ENCODE measurements at places on chromosomes 12 and 14.
A peak's percentile ranks its signal among the peaks of the same experiment; 100 is the strongest.

DNA sequence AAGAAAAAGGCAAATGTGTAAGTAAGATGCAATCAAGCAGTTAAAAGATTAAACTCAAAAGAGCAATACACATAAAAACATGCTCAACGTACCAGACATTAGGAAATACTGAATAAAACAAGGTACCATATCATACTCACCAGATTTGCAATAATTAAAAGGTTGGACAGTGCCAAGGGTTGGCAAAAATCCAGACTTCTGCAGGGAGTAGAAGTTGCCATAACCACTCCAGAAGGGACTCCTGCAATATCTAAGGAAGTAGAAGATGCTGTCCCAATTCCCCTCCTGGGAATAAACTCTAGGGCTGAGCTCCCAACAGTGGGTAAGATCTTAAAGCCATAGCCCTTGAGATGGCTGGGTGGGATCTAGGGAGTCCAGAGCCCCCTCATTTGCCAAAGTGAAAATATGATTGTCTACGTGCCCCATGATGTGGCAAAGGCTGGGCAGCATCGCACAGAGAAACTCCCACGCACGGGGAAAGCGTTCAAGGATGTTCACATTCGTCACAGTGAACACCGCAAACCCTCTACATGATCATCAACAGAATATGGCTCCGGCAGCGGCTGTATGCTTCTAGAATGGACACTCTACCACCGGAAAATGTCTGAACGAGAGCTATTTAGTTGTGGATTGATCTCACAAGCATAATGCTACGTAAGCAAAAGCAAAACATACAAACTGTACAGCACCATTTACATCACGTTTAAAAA lies 12.3 kb downstream of the KCTD10 start:
- DNase-seq: no peak

- no peak for DNase-seq
Observed at GRCh38 chr14:92513966-92514843, 624 bp downstream of the RIN3 start.

GRCh38 chr12:110111476-110112334 lies 12.5 kb upstream of the IFT81 start:
- DNase-seq: no peak

DNA sequence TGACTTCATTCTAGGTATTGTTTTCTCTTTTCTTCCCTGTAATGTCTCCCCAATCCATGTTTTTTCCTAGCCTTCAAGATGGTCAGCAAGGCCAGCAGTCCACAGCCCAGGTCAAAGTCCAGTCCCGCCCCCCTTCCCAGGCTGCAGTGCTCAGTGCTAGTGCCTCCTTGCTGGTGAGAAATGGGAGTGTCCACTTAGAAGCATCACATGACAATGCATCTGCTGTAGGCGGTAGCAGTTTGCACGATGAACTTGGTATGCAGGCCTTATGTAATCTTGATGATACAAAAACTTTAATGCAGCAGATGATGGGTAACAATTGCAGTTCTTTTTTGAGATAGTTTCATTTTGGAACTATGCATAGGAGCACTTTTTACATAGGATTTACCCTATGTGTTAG lies 88.4 kb downstream of the PCNX1 start:
- no peak for DNase-seq

DNA sequence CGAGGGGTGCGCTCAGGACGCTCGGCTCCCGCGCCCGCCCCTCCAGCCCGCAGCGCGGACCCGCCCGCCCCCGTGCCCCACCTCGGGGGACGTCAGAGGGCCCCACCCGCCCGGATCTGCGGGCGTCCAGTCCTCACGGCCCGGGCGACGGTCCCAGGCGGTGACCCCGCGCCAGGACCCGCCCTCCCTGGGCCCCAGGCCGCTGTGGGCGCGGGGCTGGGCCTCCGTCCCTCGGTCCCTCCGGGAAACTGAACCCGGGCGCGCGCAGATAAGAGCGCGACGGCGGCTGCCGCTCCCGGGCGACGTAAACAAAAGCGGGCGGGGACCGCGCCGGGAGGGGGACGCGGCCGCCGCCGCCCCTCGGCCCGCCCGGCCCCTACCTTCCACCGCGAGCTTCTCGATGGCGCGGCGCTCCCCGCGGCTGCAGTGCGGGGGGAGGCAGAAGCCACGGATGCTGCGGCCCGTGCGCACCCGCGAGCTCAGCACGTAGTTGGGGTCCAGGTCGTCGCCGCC lies 1.1 kb downstream of the CKB start:
- DNase-seq: no peak

GRCh38 chr12:69274861-69275260 lies 35.5 kb downstream of the CPSF6 start:
- no peak for DNase-seq

GRCh38 chr12:90611048-90611447 lies 343.9 kb downstream of the CCER1 start:
- no peak for DNase-seq

GRCh38 chr12:46395388-46395787 lies 22.8 kb upstream of the SLC38A2 start:
- no peak for DNase-seq

- no peak for DNase-seq
Observed at GRCh38 chr12:78666584-78666983, 198.0 kb upstream of the SYT1 start.

GRCh38 chr12:104626069-104626837 lies 169.5 kb downstream of the CHST11 start:
- DNase-seq: no peak

- DNase-seq: peak; percentile 22
Observed at GRCh38 chr12:45049912-45050750, 768 bp downstream of the DBX2 start.

DNA sequence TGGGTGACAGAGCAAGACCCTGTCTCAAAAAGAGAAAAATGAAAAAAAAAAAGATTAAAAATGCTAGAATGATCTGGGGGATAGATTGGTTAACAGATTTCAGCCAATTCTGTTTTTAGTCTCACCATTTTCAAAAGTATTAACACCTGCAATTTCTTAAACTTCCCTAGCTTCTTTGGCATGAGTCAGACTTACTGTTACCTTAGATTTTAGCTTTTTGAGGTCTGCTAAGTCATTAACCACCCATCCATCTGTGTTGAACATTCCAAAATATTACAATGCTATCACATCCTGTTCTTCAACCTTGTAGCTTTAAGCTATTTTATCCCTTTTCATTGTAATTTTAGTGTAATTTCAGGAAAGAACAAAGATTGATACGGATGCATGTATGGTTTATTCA lies 59.3 kb downstream of the PPP1R13B start:
- DNase-seq: no peak

DNA sequence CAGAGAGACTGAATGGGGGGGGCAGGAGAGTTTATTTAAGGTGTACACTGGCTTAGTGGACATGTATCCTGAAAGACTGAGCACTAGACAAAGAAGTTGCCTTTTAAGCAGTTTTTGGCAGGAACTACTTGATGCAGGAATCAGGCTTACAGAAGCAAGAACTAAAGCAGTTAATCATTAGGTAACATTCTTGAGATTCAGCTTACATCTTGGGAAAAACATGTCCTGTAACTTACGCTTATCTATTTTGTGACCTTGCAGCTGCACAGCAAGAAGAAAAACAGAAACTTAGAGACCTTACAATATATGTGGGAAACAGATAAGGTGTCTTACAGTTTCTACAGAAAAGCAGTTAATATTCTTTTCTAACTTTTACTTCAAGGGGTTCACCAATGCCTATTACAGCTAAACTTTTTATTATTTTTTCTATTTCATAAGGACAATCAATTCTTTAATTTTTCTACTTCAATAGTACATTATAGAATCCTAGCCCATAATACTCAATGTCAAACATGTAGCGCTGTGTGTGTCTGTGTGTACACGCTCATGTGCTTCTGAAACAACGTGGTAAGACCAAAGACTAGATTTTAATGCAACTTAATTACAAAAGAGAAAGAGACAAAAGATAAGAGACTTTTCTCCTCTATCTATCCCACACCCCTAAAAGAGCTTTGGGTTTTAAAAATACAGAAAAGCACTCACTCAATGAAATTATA lies 276.9 kb downstream of the PRKD1 start:
- DNase-seq: no peak

- no peak for DNase-seq
Observed at GRCh38 chr14:94532447-94532846, 23.2 kb upstream of the SERPINA12 start.

DNA sequence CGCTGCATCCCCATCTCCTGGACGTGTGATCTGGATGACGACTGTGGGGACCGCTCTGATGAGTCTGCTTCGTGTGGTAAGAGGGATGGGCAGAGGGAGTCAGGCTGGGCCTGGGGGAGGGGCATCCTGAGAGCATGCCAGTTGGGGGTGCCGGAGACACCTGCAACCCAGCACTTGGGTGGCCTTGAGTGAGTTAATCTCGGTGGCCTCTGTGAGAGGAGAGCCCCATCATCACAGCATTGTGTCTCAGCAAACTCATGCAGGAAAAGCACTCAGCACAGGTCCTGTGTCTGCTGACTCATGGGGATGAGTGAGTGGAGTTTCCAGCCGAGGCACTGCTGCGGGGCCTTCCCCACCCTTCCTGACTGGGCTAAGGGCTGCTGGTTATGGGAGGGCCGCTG lies 19.6 kb upstream of the LRP1-AS start:
- no peak for DNase-seq

DNA sequence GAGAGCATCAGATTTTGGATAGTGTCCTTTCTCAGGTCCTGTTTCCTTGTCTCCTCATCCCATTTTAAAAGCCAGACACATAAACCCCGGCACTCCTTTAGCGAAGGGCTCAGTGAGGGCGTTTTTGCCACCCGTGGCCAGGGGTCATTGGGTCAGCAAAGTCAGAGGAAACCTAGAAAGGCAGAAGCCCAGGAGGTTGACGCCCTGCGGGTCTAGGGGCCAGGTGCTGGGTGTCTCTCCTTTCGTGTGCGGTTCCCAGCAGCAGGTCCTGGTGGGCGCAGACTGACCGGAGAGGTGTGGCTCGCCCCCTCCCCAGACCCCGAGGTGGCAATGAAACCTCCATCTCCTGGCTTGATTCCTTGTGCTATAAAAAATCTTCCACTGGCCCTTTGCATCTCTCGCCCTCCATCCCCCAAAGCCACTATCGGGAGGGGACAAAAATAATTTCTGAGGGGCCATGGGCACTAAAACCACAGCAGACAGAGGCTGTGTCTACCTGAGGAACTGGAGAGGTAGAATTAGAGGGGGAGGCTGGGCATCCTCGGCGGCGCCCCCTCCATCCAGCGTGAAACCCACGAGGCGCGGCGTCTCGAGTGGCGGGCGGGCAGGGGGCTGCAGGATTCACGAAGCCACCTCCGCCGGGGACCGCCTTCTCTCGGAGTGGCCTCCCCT lies 858 bp upstream of the FRMD6 start:
- peak; percentile 25 for DNase-seq

- DNase-seq: no peak
Observed at GRCh38 chr12:4147031-4147481, 126.5 kb upstream of the CCND2 start.

DNA sequence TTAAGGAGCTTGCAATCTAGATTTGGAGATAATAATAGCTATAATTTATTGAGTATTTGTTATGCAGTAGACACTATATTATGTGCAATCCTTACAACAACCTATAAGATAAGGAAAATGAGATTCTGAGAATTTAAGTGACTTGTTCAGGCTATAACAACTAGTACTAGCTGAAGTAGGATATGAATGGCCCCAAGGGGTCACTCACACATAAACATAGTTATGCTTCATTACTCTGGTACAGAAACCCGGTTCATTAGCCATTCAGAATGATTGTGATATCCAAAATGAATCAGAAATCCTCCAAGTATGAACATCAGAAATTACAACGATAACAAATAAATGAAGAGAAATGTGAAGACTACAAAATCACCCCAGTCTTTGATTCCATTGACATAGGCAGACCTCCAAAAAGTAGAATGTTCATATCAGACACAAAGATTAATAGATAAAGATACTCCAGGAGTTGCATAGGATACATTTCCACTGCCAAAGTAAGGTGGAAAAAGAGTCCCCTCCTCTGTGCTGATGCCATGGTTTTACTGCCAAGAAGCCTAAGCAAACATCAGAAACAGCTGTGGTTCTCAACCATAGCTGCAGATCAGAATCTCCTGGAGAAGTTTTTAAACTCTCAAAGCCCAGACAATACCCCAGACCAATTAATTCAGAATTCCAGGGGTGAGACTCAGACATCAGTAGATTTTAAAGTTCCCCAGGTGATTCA lies 8.6 kb upstream of the NID2 start:
- no peak for DNase-seq

GRCh38 chr14:58846682-58847465 lies 209.1 kb downstream of the DACT1 start:
- no peak for DNase-seq

DNA sequence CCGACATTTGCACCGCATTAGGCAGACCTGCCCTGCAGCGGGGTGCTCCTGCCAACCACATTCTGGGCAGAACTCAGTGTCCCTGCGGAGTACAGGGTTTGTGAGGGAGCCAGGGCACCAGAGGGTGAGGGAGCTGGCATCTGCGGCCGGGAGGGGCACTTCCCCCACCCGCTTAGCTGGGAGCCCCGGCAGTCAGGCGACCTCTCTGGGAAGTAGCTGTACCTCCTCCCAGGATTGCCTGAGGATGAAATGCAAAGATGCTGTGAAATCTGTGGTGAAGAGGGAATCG lies 58.6 kb downstream of the ANKRD9 start:
- DNase-seq: no peak

DNA sequence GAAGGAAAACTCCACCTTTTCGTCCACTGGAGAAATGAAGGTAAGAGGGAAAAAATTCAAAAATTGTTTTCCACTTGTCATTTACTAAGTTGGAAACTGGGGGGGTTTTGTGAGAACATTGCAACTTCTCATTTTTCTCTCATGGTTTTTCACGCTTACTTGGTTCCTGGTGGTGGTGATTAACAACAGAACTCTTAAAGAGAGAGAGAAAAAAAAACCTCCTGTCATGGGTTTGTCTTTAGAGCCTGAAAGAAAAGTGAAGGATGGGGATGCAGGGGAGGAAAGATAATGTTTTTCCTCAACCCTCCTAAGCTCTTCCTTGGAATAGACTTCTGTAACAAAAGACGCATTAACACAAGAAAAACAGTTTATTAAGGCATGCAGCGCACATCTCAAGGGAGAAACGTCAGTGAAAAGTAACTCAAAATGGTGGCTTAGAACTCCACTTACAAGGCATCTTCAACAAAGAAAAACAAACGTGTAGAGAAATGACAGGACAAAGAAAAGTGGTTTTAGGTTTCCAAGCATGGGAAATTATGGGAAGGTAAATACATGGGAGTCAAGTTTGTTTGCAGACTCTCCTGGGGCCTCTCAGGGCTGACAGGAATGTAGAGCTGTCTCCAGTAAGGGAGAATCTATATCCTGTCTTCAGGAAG lies 81.9 kb upstream of the ATF7IP start:
- no peak for DNase-seq

DNA sequence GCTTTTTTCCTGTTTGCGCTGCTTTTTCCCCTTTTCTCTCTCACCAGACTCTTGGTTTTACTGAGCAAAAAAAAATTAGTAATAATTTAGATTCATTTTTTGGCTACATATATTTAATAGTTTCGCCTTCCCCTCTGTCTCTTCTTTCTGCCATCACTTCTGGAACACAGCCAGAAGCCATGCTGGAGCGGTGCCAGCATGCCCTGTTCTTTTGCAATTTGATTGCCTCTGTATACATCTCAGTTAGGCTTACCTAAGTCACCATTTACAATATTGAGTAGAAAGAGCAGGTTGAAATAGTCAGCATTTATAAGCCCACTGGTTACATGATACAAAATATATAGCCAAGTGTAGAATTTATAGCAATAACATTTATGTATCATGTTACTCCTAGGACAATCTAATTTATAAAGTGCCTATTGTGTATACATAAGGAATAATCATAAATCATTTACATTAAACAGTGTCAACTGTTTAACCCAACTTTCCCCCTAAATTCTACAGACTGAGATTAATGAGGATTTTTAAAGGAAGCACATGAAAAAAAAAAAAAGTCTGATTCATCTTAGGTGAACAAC lies 413.8 kb upstream of the SOX5 start:
- DNase-seq: peak; percentile 1
